NAMALWA (cell line): ENCODE measurements at places on chromosomes 3 and 15.

DNA sequence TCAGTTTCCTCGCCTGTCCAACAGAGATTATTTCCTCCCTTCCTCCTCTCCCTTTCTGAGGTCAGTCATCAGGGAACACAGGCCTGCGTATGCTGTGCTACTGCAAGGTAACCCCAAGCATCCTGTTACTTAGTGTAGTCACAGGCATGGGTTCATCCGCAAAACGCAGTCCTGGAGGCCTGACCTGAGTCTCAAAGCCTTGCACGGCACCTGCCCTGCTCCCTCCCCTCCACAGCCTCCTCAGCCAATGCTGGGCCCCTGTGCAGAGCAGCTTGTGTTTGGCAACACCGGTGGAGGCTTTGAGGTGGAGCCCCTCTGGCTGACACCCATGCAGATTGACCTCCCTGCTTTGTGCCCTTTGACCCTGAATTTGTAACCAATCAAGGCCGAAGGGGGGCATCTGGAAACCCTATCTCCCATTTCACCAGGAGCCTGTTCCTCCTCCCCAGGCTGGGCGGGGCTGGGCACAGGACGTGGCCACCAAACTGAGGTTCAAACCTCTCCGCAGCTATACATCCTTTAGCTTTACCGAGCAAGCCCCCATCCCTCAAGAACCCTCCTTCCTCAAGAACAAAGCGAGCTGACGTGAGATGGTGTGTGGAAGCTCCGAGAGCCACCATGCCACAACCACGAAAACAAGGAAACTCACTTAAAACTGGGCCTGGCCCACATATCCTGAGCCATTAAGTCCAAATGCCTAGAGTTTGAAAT, 21.5 kb downstream of the TKT start:
- DNase-seq = no peak

- no peak for DNase-seq
Observed at GRCh38 chr3:170622369-170623159, 36.7 kb upstream of the SLC7A14 start.

DNA sequence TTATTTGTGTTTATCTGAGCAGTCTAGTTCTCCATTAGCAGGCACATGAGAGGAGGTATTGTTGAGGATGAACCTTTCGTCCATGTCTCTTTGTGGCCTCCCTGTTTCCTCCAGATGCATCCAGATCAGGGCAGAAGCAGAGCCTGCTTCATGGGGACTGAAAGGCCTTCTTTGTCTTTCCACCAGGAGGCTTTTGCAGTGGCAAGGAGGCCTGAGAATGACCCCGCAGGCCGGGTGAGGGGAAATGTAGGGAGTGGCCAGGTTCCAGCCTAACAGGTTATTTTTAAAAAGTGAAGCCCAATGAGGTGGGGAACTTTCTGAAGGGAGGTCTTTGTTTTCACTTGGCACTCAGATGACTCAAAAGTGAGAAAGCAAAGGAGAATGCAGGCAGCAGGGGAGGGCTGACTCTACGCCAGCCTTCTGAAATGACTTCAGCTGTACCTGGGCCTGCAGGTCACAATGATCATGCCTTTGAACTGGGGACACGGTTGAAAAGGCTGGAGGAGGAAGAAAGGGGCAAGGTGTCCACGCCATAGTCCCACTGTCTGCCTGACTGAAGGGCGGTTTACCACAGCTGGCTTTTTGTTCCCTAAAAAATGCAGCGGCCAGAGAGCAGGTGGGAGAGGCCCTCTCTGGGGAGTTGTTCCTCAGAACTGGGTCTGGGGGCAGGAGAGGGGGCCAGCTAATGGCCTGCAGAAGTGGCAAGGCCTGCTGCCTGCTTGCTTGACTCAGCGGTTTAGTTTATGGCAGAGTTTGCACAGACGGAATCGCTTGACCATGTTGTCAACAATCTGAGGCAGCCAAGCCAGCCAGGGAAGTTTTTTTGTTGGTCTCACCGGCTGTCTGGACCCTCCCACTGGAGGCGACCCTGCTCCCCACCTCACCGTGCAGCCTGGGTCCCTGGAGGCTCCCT, 28.7 kb downstream of the CMTM7 start:
- peak; percentile 26 for DNase-seq

GRCh38 chr3:129718201-129718600, 111.7 kb upstream of the PLXND1 start:
- DNase-seq = no peak

DNA sequence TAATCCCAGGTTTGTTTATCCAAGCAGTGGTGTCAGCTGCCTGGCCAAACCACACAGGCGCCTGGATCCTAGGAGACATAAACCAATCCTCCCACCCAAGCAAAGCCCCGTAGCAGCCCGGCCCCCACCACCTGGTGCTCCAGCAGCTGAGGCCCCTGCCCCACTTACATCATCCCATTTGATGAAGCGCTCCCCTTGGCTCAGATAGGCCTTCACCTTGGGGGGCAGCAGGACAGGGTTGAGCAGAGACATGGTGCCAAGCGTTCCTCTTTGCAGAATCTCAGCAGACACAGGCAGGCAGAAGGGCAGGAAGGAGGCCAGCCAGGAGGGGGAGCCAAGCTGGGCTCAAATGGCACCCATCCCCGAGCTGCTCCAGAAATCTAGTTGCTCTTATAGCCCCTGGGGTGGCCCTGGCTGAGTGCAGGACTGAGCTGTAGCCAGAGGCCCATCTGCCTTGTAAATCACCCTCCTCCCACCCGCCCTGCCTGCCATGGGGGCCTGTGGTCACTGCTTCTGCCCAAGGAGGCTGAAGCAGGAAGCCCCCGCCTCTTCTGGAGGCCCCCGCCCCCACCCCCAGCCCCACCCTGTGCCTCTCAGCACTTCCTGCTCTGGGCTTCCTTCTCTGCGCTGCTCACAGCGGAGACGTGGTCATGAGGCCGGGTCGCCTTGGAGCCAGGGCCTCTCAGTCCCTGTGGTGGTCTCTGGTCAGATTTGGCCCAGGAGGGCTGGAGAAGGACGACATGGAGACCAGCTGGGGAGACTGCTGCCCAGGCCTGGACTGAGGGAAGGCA, at the start of gene PLCB2:
PLCB2 (minus strand) TSS at position 515 of the 791 bp plus-strand sequence; CDS start at position 252, 263 bp downstream.
- DNase-seq = peak; percentile 78

DNA sequence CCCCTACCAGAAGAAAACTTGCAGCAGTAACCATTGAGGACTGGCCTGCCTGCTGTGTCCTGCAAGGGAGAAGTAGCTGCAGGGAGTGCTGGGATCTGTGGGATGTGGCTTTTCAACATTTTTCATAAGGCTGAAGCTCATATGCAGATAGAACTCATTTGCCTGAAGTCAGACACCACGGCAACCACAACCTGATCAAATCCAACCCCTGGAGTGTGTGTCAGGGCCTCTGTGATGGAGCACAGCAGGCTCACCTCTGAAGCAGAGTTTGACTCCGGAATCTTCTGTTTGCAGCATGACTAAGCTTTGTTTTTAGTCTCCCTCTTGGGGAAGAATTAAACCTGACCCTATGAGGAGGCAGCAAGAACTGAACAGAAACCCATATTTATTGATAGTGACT, 508.7 kb downstream of the AGBL1 start:
- no peak for DNase-seq

GRCh38 chr15:26773917-26774316, 1.1 kb upstream of the GABRB3 start:
- no peak for DNase-seq

GRCh38 chr3:195165265-195165609, 105.7 kb downstream of the XXYLT1 start:
- no peak for DNase-seq

DNA sequence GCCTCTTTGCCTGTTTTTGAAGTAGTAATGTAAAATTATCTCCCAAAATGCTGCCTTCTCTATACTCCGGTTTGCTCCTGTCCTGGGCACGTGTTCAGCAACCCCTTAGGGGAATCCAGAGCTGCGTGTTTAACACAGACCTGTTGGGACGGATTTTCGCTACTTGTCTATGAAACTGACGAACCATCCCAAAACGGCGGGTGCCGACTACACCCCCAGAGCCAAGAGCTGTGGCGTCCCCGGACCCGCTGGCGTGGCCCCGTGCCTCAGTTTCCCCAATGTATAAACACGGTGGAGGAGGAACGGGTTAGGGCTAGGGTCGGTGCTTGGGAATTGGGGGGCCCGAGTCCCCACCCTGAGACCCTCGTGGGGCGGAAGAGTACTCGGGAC, 473 bp downstream of the FHIT start:
- peak; percentile 60 for DNase-seq

- no peak for DNase-seq
Observed at GRCh38 chr3:312160-312733, 115.7 kb downstream of the CHL1 start.

GRCh38 chr3:45773714-45774449, 22.5 kb downstream of the SLC6A20 start:
- DNase-seq = no peak

DNA sequence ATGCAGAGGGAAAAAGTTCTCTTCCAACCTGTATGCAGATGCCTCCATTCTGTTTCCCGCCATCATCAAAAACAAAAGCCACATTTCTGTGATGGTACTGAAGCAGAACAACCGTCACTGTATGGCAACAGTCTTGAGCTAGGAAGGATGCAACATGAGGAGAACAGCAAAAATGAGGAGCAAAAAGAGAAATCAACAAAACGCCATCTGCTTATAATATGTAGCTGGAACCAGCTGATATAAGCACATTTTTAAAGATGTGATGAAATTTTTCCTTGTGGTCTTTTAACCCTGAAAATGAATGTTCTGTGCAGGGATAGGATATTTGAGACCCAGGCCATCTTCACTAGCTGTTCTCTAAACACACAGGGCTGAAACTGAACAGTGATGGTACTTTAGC, 287.0 kb downstream of the ZIC4 start:
- DNase-seq = no peak

DNA sequence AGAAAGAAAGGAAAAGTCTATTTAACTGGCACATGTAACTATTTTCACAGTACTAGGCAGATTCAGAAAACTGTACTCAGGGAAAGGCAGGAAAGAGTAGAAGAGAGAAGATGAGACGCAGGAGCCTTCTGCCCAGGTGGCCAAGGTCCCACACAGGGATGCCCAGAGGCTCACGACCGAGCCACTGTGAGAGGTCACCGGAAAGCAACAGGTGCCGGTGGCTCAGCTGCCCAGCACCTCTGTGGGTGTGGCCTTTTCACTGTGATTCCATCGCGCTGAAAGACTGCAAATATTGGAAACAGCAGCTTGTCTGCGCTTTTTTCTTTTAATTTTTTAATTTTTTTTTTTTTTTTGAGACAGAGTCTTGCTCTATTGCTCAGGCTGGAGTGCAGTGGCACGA, 226.8 kb downstream of the OCA2 start:
- no peak for DNase-seq

DNA sequence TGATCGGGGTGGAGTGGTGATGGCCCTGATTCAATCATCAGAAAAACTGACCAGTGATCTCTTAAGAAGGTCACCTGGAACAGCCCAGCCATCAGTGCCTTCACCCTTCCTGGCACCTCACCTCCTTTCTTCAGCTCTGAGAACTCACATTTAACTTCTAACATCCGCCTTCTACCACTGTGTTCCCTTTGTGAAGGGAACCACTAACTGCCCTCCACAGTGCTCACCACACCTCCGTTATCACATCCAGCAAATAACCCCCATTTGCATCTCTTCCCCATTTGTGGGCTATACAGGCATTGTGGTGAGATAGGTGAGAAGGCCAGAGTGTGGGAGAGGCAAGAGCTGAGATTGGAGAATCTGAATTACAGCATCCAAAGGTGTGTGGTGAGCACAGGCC, 107.4 kb downstream of the PLCL2 start:
- no peak for DNase-seq

GRCh38 chr3:136818191-136818768, 646 bp upstream of the SLC35G2 start:
- no peak for DNase-seq

DNA sequence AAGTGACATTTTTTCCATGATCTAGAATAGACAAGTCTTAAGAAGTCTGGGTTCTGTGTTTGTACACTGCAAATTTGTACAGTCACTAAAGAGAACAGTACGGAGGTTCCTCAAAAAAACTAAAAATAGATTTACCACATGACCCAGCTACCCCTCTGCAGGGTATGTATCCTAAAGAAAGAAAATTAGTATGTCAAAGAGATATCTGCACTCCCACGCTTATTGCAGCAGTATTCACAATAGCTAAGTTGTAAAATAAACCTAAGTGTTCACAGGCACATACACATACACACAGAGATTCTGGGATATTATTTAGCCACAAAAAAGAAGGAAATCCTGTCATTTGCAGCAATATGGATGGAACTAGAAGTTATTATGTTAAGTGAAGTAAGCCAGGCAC, 120.4 kb downstream of the ZIC1 start:
- no peak for DNase-seq
